ENCODE measurements at places on chromosomes 11 and 22. TPM values are rescaled to one million over a fixed set of nuclear protein-coding genes. Genes with fewer than 3 reads are reported as not detected.

CALCA gene
- not detected for total RNA-seq

ASPHD2 gene
- total RNA-seq = 7.9 TPM

BLID gene
- not detected for total RNA-seq

ZP1 gene
- 5.5 TPM for total RNA-seq

TSPAN18 gene
- total RNA-seq = 5.0 TPM

OR5B21 gene
- not detected for total RNA-seq

MRGPRX3 gene
- total RNA-seq = not detected

DNA sequence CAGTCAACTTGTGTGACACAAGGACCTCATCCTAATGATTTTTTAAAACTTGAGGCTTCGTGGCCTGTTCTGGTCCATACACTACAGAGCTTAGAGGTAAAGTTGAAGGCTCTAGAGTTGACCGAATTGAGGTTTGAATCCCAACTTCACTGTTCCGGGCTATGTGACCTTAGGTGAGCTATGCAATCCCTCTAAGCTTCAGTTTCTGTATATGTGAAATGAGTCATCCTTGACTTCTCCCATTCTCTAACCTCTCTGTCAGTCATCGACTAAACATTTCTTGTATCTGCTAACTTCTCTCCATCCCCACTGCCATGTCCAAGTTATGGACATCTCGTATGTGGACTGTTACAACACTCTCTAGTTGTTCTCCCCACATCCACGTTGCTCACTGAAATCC is 178.2 kb upstream of the TMEM45B start:
- DNase-seq = no peak

DNA sequence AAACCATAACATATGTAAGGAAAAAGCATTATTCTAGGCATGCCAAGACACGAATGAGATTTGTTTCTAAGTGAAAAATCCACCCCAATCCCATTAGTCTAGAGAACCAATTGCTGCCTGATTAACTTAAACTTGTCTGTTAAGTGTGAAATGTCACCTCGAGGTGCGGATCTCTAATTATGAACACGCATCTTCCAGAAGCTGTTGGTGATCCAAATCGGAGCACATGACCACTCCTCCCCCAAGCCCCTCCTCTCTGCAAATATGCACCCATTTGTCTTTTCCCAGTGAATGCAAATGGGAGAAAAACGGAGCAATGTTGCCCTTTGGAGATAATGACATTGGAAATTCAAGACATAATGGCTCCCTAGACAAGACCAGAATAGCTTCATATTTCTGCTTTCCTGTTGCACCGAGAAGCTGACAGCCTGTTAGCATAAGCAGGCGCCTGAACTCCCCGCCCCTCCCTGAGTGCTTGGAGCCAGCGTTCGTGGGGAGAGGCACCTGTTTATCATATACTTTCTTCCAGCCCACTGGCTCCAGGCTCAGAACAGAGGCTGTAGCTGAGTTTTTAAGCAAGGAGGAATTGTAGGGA is 6.0 kb upstream of the FXYD6 start:
- no peak for DNase-seq

DNA sequence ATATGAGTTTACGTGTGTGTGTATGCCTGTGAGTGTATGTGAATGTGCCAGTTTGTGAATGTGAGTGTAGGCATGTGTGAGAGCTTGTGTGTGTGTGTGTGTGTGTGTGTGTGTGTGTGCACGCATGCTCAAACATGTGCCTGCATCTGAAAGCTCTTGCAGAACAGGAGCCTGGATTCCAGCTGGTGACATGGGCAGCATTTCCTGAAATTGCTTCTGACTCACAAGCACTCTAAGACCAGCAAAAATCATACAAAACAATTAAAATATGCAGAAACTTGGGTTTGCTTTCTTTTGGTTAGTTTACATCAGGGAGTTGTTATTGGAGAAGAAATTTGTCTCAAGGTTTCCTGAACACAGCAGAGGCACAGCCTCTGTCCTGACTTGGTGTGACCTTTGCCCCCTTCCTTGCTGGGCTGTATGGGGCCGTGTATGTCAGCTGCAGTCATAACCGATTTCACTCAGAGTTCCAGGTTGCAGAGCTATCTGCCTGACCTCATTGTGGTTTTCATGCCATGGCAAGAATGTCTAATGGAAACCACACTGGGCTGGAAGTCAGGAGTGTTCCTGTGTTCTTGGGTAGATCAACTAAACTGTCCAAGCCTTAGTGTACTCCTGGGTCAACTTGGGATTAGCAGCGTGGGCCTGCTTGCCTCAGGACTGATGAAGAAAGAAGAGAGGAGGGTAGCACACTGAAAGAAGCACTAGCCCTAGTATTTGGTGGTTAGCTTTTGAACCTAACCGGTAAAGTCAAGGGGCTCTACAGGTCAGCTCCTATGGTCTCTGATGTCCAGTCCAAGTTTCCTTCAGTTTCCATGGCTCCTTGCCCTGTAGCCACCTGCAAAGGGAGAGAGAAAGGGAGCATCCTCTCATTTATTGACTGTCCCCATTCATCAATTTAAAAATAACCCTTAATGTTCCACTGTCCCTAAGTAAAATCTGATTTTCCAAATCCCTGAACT is 143.7 kb downstream of the SNX19 start:
- DNase-seq = no peak

- no peak for DNase-seq
Observed at GRCh38 chr11:12032968-12033367, 24.5 kb upstream of the DKK3 start.

DNA sequence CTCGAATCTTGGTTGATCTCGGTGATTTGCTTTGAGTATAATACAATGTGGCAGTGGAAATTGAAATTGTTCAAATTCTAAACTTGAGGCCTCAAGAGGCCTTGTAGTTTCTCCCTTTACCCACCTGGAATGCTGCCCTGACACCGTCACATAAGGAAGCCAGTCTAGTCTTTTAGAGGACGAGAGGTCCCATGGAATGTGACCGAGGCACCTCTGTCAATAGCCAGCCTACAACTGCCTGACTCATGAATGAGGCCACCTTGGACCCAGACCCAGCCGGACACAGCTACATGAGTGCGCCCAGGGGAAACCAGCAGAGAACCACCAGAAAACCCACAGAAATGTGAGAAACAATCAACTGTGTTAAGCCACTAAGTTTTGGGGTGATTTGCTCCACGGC is 52.5 kb downstream of the RPL27A start:
- no peak for DNase-seq

- DNase-seq = no peak
Observed at GRCh38 chr22:33326540-33327295, 268.5 kb upstream of the SYN3 start.

- no peak for DNase-seq
Observed at GRCh38 chr11:31022080-31022479, 347.5 kb downstream of the DCDC1 start.

DNA sequence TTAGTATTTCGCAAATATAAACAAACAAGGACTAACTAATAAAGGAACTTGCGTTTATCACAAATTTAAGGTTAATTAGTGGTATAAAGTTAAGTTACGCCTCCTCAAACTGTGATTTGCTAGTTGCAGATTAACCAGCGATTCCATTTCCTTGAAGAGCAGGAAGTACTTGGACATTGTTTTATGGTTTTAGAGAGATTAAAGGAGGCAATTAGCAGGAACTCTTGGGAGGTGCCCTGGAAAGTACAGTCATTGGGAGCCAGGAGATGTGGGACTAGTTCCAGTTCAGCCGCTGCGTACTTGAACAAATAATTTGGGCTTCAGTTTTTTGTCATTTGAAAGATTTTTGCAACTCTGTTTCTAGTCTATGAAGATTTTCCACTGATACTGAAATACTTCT is 3.3 kb downstream of the FAM118B start:
- no peak for DNase-seq

GRCh38 chr11:11816511-11817314 is 25.1 kb upstream of the USP47 start:
- no peak for DNase-seq

GRCh38 chr11:12704049-12704448 is 29.8 kb downstream of the TEAD1 start:
- no peak for DNase-seq

DNA sequence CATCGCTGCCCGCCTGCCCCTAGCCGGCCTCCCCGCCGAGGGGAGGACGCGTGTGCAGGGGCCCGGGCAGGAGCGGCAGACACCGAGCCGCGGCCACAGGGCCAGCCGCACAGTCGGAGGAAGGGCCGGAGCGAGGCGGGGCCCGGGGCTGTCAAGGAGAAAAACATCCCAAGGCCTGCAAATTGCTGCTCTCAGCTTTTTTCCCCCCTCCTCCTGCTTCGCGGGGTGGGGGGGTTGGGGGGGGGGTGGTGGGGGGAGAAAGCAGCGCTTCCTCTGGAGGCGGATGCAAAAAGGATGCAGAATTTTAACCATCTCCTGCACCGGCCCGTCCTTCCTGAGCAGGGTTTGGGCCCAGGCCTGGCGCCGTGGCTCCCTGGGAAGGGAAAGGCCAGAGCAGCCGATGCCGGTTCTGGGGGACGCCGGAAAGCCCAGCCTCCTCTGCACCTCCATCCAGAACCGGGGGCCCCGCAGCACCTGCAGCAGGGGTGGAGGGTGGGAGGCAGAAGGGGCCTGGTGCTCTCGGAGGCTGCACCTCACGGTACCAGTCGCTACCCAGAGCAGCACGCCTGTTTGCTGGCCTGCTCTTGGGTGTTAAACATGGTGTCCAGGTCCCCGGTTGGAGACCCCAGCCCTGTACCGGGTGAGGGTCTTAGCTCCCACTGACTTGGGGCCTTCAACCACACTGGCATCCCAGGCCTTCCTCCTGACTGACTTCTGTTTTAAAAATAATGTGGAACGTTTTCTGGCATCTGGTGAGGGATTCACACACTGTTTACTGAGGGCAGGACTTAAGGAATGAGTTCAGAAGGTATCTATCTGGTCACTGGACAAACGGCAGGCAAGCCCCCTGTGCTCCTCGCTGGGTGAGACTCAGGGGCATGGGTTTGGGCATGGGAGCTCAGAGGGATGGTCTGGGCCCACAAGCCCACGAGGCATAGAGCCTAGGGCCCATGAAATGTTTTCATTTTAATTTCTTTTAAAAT is 77.4 kb upstream of the WNT7B start:
- peak; percentile 83 for DNase-seq

- DNase-seq = no peak
Observed at GRCh38 chr11:68469122-68469521, 8.6 kb downstream of the PPP6R3 start.

DNA sequence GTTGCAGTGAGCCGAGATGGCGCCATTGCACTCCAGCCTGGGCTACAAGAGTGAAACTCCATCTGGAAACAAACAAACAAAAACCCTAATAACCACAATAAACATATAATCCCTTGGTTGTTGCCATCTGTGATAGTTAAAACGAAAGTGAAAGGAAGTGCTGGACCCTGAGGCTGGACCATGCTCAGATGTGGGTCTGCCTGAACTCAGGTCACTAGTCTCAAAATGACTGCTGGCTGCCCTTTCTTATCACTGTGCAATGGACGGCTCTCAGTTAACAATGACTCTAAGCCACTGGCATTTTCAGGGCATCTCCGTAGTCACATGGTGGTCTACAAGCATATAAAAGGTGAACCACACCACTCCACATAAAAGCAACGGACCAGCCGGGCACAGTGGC is 48.2 kb upstream of the FTH1 start:
- DNase-seq = peak; percentile 10

GRCh38 chr11:44733877-44734276 is 7.1 kb downstream of the TSPAN18 start:
- DNase-seq = no peak

DNA sequence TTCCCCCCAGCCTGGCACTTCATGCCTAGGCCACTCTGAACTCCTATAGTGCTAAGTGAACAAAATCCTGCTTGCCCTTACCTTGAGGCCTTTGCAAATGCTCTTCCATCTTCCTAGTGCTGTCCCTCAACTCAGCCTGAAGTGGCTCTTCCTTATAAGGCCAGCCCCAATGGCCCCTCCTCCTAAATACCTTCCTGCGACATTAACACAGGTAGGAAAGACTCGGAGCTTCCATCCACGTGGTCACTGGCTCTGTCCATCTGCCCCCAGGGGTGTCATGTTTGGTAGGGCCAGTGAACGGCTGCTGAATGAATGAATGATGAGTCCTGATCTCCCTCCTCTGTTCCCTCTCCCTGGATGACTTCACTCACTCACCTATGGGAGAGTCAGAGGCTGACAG is 4.2 kb downstream of the PDE2A start:
- no peak for DNase-seq

GRCh38 chr11:123451183-123451781 is 21.2 kb downstream of the GRAMD1B start:
- no peak for DNase-seq

- DNase-seq = no peak
Observed at GRCh38 chr22:16954060-16954403, 54.0 kb downstream of the GAB4 start.

GRCh38 chr22:31259798-31260473 is 32.4 kb downstream of the PIK3IP1 start:
- no peak for DNase-seq

DNA sequence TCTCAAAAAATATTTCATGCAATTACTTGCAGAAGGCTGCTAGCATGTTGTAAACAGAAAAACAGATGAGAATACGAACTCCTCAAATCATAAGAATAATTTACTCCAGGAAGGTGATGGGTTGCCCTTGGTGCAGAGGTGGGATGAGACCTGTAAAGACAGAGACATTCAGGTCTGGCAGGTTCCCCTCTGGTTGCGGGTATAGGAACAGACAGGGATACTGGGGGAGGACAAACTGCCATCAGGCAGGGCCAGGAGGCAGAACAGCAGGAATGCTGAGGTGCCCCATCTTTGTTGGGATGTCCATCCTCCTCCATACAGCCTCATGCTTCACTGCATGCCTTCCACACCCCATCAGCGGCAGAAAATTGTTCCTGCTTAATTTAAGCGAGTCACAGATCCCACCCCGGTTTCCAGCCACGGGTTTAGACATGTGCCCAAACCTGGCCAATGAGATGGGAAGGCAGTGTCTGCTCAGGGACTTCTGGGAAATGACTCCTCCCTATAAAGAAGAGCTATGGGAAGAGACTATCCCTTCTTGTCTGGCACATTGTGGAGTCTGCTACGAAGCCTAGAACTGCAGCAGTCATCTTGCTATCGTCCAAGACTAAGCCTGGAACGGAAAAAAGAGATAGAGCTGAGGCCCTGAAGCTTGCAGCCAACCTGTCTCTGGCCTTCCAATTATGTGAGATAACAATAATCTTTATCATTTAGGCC is 23.1 kb upstream of the IRAG1 start:
- DNase-seq = no peak

- DNase-seq = no peak
Observed at GRCh38 chr11:60934790-60935605, 10.7 kb downstream of the TMEM132A start.

DNA sequence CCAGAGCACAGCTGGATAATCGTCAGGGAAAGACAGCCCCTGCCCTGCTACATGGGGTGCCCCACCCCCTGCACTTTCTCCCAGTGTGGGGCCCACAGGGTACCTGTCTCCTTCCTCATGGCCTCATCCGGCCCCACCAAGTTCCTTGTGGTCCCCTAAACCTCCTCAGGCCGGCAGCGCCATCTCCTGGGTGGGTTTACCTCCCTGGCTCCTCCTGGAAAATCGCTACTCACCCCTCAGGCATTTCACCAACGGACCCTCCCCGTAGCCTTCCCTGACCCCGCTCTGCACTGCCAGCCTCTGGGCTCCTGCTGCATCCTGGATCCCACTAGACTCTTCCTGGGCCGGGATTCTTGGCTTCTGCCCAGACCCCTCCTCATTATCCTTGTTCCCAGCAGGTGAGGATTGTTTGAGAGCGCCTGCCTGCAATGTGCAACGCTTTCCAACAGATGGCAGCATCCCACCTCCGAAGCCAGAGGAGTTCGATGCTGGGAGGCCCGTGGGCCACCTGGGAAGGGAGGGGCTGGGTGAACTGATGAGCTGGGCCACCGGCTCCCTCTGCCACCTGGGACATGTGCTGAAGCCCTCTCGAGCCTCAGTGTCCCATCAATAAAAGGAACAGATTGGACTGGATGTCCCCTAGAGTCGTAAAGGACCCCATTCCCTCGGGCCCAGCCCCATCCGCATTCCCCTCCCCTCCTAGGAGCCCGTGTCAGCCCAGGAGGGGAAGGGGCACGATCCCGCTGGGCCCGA is 44.2 kb upstream of the TTLL12 start:
- no peak for DNase-seq
